Muscle of arm (tissue), 14 donors: ENCODE measurements at places on chromosomes 1 and 21.

DNA sequence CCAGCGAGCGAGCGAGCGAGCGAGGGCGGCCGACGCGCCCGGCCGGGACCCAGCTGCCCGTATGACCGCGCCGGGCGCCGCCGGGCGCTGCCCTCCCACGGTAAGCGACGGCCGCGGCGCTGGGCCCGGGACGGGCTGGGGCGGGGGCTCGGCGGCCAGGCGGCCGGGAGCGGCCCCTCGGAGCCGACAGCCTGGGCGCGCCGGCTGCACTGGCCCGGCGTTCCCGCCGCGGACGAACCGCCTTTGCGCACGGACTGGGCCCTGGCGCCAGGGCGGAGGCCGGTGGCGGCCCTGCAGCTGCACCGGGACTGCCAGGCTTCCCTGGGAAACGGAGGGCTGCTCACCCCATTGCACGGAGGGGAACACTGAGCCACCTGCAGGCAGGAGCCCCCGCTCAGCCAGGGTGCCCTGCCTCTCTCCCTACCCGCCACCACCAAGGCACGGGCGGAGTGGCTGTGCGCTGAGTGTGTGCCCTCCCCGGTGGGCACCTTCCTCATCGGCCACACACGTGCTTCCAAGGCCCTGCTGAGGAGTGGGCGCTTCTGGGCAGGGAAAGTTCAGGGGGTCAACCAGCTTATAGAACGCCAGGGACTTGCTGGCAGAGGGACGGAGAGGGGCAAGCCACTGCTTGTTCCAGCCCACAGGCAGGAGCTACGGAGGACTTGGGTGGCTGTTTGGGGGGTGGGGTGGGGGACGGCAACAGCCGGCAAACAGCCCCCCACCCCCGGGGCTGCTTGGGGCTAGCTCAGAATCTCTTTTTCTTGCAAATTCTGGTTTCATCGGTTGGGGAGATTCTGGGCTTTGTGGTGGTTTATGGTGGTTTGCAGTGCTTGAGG lies 532 bp downstream of the CSF1 start:
- no peak for DNase-seq

- DNase-seq, result no peak
Measured at GRCh38 chr1:73948055-73948454, 249.9 kb downstream of the LRRIQ3 start.

DNA sequence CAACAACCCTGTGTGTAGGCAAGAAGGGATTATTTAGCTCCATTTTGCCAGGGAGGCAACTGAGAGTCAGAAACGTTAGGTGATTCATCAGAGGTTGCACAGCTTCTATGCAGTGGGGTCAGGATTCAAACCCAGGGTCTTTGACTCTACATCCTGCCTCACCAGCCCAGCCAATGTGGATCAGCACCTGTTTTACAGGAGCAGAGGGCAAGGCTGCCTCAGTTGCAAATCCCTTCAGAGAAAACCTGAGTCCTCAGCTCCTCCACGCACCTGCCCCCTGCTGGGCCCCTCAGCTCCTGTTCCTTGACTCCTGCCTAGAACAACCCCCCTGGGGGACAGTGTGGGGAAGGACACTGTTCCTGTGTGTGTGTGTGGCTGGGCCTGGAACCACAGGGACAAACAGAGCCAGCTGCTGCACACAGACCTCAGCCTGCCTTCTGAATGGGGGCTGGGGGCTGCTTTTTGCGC lies 61.6 kb downstream of the LRRN2 start:
- DNase-seq, result no peak

DNA sequence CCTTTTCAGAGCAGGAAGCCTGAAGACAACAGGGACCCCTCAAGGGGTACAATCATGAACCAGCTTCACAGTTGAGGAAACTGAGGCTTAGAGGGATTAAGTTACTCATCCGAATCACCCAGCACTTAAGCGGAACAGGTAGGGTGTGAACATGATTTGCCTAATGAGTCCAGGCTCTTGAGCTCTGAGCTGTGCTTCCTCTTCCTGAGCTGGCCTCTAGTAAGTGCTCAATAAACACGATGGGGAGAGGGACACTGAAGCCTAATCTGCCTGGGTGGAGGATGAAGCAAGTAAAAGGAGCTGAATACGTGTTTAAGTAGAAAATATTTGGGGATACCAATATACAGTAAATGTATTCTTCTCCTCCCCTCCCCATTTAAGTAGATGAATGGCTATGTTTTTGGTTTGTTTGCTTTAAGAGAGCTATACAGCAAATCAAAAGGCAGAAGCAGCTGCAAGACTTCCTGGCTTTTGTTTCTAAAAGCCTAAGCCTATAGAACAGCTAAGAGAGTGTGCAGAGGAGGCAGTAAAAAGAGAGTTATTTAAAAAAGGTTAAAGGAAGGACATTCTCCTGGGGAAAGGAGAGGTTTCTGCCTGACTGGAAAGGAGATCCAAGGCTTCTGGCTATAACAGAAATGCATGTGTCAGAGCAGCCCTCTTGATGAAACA lies 20.5 kb downstream of the STPG1 start:
- DNase-seq, result no peak
